ENCODE measurements at places on chromosomes 12 and 14.

DNA sequence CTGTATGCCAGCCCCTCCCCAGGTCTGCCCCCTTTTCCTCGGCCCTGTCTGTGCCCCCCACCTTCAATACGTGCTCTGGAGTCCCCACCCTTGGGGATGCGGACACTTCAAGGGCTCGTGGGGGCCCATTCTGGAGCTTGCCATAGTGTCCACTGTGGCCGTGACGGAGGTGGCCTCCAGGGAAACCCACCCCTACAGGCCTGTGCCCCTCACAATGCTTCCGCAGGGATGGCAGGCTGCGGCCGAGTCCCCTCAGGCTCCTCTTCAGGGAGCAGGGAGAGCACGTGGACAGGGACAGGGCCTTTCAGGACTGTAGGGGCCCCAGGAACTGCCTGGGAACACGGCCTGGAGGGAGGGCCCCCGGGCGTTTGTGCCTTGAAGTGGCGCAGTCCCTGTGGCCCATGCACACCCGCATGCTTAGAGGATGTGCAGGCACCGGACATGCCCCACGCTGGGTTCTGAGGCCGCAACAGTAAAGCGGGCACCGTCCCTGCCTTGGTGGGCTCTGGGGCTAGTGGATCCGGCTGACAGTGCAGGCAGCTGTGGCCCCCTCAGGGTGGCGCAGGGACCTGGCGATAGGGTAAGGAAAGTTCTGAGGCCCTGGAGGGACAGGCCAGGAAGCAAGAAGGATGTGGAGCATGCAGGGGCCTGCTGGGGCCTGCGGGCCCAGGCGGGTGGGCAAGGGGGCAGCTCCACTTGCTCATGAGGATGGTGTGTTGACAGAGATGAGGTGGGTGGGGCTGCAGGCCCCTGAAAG lies 209.0 kb upstream of the RTL1 start:
- no peak for DNase-seq

- DNase-seq: no peak
These were observed 3.6 kb downstream of the AKAP6 start for GRCh38 chr14:32332415-32333316.

GRCh38 chr14:22073801-22074200 lies 400.2 kb upstream of the OR4E1 start:
- DNase-seq: no peak

- no peak for DNase-seq
These were observed 46.1 kb downstream of the DDX11 start for GRCh38 chr12:31119803-31120211.

DNA sequence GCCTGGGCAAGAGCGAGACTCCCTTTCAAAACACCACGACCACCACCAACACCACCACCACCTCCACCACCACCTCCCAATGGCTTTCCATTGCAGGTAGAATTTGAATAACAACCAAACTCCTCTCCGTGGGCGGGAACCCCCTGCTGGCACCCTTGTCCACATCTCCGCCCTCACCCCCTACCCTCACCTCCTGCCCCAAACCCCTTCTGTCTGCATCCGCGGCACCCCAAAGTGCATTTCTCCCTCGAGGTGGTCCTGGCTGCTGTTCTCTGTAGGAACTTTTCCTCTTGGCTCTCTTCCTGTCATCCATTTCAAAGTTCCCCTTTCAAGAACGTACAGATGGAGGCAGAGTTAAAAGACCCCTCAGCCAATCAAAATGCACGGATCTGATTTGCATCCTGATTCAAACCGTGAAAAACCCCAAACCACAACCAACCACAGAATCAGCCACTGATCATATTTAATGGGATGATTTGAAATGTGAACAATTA lies 3.8 kb downstream of the SDSL start:
- no peak for DNase-seq

DNA sequence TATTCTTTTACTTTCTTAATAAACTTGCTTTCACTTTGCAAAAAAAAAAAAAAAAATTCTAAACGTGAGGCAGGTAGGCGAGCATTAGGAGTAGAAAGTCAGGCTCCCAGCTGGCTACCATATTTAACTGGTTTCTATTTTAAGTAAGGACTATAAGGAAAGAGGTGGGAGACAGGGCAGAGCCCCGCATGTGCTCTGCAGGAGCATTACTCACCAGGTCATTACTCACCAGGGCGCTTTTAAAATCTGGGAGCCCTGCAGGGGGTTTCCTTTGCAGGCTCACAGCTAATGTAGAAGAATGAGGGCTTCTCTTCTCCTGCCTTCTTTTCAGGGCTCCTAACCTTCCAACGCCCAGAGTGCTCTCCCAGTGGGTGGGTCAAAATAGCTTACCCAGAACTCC lies 14.0 kb upstream of the DPF3 start:
- DNase-seq: no peak

All from CD4-positive, alpha-beta T cell treated with Interleukin-17A for 4 hours (primary cell).